Stimulated activated CD4-positive, alpha-beta T cell treated with anti-CD3 and anti-CD28 coated beads, Interleukin-15, amount 100 ng/mL, for 24 hours (primary cell): ENCODE measurements at places on chromosomes 16 and 17.

- peak; percentile 91 for DNase-seq
Measured at GRCh38 chr17:77086433-77087010, 54.2 kb upstream of the SEC14L1 start.

DNA sequence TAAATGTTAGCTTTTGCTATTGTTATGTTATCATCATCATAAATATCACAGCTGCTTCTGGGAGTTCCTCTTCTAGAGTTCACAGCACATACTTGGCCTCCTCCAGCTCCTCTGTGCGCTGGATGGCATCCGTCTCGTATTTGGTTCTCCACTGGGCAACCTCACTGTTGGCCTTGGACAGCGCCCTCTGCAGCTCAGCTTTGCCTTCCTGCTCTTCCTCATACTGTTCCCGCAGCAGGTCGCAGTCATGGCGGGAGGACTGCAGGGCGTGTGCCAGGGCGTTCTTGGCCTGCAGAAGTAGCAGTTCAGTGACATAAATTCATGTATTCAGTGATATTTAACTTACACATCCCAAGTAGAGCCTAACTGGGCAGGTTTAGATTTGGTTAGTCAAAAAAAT is 23.4 kb downstream of the MYH8 start:
- DNase-seq, result no peak

- DNase-seq, result no peak
Measured at GRCh38 chr16:51271156-51271701, 120.2 kb upstream of the SALL1 start.

DNA sequence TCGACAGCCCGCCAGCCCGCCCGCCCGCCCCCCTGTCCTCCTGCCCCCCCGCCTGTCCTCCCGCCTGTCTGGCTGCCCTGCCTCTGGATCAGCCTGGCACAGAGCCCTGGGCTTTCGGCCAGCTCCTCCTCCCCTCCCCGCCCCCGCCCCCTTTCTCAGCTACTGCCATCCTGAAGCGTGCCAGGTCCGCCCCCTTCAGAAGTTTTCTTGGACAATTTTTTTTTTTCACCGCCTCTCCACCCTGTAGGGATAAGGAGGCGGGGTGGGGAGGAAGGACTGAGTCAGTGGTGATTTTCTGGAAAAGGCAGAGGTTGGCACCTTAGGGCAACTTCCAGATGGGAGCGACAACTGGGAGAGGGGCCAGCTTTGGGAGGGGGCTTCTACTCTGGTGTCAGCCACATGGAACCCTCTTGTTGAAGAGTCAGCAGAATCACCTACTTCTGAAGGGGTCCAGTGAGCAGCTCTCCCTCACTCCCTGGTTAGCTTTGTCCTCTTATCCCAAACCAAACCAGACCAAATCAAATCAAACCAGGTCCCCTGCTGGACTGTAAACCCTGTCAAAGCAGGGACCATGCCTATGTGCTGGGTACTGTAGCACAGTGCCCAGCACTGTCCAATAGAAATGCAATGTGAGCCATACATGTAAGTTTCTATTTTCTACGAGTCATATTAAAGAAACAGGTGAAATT is 19.7 kb downstream of the IGF2BP1 start:
- DNase-seq, result no peak

DNA sequence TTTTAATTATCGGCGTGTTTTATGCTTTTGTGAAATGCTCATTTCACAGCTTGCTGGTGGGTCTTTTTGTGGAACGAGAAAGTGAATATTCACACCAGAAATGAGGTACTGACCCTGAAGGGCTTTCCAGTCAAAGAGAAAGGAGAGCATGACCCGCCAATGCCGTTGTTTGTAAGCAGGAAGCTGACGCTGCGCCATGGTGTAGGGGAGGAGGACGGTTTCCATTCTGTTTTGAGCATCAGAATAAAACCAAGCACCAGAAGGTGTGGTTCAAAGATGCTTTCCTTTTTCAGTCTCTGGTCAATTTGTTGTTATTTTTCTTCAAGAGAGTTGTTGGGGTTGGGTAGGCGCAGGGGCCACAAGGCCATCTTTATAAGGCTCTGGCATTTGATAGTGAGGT is 669.3 kb downstream of the WWOX start:
- peak; percentile 58 for DNase-seq

DNA sequence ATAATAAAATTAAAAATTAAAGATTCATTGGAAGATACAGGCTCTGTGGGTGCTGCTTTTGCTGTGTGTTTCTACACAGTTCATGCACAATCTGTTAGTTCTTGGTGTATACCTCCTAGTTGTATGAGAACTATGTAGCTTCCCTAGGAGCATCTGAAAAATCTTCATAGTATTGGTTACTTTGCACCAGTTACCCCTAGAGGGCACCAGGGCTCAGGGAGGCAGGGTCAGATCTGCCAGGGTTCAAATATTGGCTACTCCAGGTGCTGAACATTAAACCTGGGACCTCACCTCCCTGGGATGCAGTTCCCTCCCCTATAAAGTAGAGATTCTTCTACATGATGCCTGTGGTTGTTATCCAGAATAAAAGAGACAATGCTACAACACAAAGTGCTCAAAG is 583.0 kb upstream of the CDH11 start:
- DNase-seq, result no peak

GRCh38 chr17:57459286-57459915 is 203.1 kb downstream of the MSI2 start:
- peak; percentile 56 for DNase-seq

DNA sequence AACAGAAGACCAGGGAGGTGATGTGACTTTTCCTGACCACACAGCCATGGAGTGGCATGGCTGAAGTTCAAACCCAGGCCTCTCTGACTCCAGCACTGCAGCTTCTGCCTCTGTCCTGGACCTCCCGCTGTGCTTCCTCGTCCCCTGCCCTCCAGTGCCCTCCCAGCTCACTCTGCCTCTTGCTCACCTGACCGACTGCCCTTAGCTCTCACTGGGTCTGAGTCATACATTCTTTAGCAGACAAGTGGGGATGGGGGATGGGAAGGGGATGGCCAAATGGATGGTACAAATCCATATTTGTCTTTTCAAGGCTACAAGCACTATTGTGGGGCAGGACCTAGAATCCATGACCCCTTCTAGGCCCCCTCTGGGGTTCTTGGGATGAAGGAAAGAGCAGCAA is 33.0 kb downstream of the PITPNM3 start:
- no peak for DNase-seq

DNA sequence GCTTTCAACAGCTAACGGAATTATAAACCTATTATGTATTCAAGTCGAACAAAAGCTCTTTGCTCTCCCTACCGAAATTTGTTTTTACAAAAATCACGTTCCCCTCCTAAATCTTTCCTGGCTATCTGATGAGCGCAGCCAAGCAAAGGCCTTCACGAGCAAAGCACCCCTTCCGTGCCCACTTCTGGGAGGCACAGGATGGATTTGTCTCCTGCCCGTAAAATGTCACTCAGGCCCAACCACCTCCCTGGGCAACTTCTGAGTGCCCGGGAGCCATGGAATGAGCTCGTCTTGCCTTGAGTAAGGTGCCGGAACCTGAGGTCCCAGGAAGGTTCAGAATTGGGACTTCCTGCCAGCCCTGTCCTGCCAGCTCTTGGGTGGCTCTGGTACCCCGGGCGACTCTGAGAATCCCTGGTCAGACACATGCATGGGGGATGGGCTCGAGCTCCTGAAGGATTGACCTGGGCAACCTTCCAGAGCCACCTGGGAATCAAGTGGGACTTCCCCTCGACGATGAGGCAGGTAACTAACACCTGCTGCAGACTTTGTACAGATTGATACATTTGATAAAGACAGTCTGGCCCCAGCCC is 19.8 kb downstream of the SLC7A5 start:
- DNase-seq, result no peak

DNA sequence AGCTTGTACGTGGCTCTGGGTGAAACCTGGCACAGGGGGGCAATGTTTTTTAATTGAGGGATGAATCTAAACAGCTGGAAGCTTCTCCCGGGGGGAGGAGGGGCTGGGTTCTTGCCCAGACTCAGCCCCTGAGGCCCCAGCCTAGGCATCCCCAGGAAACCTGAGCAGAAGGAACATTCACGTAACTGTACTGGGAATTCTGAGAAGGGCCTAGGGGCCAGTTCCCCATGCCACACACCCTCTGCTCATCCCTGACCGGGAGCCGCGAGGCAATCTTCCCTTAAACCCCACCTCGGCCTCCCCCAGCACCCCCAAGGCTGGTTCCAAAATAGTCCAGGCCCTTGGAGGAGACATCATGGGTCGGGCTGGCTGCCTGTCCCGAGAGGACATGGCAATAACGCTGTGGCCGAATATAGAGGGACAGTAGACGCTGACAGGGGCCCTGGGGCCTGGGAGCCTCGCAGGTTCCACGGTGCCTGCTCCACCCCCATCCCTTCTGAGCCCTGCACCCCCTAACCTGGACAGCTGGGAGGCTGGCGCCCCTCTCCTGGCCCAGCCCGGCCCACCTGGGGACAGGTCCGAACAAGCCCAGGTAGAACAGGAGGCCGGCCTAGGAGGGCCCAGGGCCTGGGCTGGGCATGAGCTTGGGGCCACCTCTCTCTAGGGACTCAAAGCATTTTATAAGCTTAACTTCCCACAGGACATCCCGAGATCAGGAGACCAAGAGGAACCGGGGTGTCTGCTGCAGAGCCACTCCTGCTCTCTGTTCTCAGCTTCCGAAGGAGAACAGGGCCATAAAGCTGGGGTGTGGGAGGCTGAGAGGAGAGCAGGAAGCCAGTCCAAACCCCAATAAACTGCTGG is 83.2 kb upstream of the TOB1 start:
- no peak for DNase-seq

- no peak for DNase-seq
Measured at GRCh38 chr17:8806926-8807550, 7.9 kb upstream of the MFSD6L start.

DNA sequence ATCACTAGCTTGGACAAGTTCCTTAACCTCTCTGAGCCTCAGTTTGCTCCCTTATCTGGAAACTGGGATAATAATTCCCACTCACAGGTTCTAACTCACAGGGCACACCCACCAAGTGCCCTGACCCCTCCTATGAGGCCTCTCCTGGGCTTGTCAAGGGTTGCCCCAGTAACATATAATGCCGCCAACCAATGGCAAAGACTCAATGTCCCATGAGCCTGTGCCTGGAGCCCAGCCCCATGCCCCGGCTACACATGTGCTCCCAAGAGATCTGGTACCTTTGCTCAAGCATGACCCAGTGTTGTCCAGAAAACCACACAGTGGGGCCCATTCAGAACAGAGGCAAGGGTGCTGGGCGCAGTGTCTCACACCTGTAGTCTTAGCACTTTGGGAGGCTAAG is 8.5 kb upstream of the FBXL19 start:
- DNase-seq, result no peak

- no peak for DNase-seq
Measured at GRCh38 chr17:35726953-35727460, 4.4 kb upstream of the RASL10B start.

- DNase-seq, result no peak
Measured at GRCh38 chr17:10121971-10122707, 76.3 kb downstream of the GAS7 start.

- no peak for DNase-seq
Measured at GRCh38 chr16:4202615-4203345, 39.1 kb downstream of the SRL start.

DNA sequence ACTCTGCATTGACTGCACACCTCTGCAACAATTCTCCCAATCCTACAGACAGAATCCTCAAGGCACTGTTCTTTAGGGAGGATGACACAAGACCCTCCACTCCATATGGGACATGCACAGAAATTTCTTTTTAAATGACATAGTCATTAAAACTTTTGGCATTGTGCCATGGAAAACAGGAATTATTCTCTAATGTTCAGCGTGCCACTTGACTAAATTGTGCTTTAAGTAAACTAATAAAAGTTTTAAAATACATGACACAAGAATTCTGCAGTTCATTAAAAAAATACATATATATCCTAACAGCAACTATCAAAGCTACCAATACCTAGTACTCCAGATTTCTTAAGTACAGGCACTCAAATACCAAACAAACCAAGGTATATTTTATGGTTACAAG is 16.0 kb downstream of the CEP112 start:
- DNase-seq, result no peak
